Activated T-cell treated with anti-CD3 and anti-CD28 coated beads for 48 hours (primary cell): ENCODE measurements at places on chromosomes 13 and 19.
A peak's percentile ranks its signal among the peaks of the same experiment; 100 is the strongest.

DNA sequence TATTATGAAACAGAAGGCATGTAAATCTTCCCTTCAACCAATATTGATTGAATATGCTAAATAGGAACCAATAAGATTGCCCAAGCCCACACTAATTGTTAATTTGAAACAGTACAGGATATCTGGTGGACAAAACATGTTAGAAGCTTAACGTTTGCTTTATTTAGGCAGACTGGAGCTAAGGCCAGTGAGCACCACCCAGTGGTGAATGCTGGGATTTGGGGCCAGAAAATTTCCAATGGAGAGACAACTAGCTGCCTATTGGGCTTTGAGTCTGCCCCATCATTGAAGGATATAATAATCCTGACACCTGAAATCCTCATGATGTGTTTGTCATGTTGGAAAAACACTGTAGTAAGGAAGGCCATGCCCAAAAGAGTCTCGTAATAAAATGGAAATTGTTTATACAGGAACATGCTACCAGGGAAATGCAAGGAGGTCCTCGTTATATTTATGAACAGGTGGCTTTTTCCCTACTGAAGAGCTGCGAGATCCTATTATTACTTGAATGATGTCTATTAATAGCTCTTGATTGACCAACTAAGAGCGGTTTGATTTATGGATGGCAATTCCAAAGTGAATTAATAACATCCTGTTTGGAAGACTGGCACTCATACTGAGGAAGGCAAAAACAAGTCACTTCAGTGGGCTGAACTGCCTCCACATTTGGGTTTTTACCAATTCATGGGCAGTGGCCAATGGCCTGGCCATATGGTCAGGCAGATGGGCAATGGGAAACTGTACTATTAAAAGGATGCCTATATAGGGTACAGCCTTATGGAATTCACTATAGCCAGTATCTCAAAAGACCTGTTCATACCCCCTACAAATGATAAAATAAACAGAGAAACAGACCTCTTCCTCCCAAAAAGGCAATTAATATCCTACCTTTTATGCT is 8.7 kb downstream of the SIGLECL1 start:
- peak; percentile 45 for DNase-seq

GRCh38 chr19:29492769-29493168 is 33.0 kb upstream of the VSTM2B start:
- no peak for DNase-seq

DNA sequence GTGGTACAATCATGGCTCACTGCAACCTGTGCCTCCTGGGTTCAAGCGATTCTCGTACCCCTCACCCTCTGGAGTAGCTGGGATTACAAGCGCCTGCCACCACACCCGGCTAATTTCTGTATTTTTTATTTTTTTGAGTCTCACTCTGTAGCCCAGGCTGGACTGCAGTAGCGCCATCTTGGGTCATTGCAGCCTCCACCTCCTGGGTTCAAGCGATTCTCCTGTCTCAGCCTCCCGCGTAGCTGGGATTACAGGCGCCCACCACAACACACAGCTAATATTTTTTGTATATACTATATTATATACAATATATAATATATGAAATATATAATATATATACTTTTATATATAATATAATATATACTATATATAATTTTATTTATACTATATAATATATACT is 52.5 kb downstream of the COLGALT1 start:
- no peak for DNase-seq

- no peak for DNase-seq
Observed at GRCh38 chr13:77349365-77349764, 22.5 kb upstream of the MYCBP2 start.

DNA sequence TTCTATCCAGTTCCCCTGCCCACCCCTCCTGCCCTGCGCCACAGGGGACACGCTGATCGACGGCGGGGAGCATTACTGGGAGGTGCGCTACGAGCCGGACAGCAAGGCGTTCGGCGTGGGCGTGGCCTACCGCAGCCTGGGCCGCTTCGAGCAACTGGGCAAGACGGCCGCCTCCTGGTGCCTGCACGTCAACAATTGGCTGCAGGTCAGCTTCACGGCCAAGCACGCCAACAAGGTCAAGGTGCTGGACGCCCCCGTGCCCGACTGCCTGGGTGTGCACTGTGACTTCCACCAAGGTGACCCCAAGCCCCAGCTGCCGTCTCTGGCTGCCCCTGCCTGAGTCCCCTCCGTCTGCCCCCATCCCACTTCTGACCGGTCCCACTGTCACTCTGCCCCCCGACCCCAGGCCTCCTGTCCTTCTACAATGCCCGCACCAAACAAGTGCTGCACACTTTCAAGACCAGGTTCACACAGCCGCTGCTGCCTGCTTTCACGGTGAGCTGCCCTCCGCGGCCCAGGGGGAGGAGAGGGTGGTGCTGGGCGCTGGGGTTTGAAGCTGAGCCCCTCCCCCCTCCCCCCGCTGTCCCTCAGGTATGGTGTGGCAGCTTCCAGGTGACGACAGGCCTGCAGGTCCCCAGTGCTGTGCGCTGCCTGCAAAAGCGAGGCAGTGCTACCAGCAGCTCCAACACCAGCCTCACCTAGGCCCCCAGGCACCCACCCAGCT is 15.5 kb downstream of the STAP2 start:
- DNase-seq, result no peak

DNA sequence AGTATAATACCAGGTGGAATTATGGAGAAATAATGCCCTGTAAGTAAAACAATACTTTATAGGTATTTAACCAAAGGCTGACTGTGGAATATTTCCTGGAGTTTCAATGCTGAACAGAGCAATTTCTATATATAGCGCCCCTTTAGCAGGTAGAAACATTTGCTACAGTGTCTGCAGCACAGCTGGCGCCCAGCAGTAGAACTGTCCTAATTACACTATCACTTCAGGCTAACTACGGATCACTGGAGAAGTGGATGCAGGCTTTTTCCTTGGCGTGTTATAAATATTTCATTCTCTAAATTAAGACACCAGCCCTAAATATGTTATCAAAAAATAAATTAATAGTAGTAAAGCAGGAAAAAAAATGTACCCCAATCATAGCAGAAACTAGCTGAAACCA is 3.1 kb downstream of the SHISA2 start:
- DNase-seq, result no peak

DNA sequence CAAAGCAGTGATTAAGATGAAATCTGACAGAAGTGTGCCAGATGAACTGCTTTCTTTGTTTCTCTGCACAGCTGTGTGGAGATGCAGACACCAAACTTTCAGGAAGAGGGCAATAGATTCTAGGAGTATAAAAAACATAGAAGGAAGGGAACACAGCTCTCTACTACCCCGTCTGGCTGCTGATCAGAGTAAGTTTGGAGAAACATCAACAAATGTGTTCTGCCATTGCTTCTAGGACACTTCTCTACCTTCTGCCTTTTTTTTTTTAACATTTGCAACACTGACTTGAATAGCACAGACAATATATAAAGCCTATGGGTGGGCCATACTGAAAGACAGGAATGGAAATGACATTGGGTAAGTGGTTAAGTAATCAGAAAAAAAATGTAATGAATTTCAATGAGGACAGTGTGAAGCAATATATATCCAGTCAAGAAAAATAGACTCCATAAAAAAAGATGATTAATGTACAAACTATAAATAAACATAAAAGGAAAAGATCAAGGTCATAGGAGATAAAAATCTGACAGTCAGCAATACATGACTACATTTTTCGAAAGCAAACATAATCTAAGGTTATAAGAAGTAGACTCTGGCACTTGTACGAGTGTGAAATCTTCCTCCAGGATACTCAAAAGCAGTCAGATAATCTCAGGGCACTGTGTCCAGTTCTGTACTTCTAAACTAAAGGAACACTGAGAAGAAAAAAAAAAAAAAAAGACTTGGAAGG is 21.4 kb downstream of the NUFIP1 start:
- DNase-seq, result no peak

- DNase-seq, result no peak
Observed at GRCh38 chr19:3980353-3981251, 4.7 kb downstream of the EEF2 start.

GRCh38 chr13:30832377-30832776 is 73.7 kb upstream of the MEDAG start:
- no peak for DNase-seq
